Activated T-cell treated with anti-CD3 and anti-CD28 coated beads, Interleukin-2, amount 50 U/mL, for 48 hours (primary cell): ENCODE measurements at places on chromosomes 4 and X.

- DNase-seq = no peak
These were observed 110.3 kb downstream of the MTNR1A start for GRCh38 chr4:186445040-186445439.

DNA sequence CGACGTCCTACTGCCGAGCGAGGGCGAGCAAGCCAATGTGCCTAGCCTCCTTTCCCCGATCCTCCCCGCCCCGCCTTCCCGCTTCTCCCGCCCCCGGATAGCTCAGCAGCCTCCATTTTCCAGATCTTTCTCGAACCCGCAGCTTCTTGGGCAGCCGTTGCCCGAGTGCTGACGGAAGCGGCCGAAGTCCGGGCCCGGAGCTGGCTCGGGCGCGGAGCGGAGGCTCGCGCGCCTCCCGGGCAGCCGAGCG, 172 bp upstream of the HSPA4L start:
- DNase-seq = no peak

- DNase-seq = no peak
These were observed 77.6 kb downstream of the ARHGAP6 start for GRCh38 chrX:11588097-11588496.

- DNase-seq = no peak
These were observed 219.0 kb upstream of the EMCN start for GRCh38 chr4:100736641-100737451.

GRCh38 chr4:105014635-105015034, 132.0 kb upstream of the TET2 start:
- no peak for DNase-seq

GRCh38 chr4:11900359-11900758, 471.7 kb upstream of the HS3ST1 start:
- DNase-seq = no peak

DNA sequence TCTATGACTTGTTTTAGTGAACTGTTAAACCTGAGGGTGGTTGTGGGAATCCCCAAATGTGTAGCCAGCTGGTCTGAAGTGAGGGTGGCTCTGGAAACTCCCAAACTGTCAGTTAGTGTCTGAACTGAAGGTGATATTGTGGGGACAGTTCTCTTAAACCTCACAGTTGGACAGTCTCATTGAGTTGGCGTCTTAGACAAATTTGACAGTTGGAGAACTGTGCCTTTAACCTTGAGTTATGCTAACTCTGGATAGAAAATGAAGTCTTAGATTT, 20.7 kb upstream of the CTSO start:
- DNase-seq = no peak

GRCh38 chr4:79199743-79200142, 126.1 kb downstream of the NAA11 start:
- DNase-seq = no peak

DNA sequence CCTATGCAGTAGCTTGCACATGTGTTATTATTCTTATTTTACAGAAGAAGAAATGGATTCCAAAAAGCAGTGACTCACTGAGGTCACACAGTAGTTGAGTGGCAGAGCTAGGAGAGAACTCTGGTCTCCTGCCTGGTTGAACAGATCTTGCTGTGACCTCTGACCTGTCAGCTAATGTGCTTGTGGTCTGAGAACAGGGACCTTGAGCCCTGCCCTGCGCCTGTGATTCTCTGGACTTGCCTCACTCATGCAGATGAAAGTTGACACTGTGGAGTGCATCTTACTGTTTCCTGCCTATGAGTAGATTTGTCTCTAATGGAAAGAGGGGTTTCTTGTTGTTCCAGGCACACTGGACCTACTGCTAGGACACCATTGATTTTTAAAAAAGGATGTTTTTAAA, 32.3 kb downstream of the ETNPPL start:
- no peak for DNase-seq

GRCh38 chr4:37908488-37909331, 17.8 kb downstream of the TBC1D1 start:
- DNase-seq = no peak

DNA sequence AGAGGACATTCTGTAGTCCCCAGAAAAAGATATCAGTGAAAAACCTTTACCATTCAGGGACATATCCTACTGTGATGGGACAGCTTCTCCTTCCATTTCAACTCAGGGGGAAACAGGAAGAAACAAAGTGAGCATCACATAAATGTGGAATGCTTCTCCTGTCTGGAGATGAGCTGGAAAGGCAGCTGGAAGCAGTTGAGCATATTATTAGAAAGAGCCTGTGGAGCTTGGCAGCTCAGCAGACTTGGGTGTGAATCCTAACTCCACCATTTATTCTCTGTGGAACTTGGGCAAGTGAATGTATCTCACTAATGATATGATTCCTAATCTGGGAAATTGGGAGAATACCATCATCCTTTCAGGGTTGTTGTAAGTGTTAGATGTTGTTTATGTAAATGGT, 232.1 kb upstream of the F9 start:
- no peak for DNase-seq

GRCh38 chrX:74451450-74452198, 30.3 kb downstream of the SLC16A2 start:
- DNase-seq = peak; percentile 22

- no peak for DNase-seq
These were observed 67.0 kb downstream of the AASDH start for GRCh38 chr4:56320293-56320692.

DNA sequence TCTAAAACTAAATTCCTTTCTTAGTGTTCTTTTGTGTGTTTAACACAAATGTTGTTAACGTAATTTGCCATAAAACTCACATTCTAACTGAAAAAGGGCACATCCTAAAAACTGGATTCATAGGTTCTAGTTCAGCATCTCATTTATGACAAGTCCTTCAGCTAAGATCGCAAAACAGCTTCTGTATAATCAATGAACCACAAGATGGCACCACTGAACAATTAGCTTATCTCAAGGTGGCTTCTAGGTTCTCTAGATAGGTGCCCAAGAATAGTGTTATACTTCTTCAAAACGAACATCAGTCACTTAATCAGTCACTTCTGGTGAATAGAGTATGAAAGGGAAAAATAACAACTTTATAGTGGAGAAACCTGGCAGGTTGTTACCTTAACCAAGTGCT, 54.3 kb downstream of the NRK start:
- DNase-seq = no peak

GRCh38 chr4:98518559-98519267, 139.7 kb downstream of the TSPAN5 start:
- no peak for DNase-seq

DNA sequence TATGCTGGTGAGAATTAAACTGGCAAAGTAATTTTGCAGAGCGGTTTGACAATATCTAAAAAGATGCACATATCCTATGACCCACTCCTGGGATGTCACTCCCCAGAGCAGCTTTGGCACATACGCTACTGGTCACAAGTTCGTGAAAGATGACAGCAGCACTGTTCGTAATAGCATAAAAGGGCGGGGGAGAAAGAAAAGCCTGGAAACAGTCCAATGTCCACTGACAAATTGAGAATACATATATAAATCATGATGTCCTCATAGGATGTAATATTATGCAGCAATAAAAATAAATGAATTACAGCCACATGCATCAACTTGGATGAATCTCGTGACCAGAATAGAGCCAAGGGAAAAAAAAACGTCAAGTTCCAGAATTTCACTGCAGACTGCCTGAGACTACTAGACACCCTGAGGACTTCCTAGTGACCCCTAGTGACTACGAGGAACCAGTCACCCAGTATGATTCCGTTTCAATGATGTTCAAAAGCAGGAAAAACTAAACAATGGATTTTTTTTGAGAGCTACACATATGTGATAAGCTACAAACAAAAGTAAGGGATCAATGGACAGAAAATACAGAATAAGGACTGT, 1.8 kb downstream of the PCSK1N start:
- DNase-seq = no peak

DNA sequence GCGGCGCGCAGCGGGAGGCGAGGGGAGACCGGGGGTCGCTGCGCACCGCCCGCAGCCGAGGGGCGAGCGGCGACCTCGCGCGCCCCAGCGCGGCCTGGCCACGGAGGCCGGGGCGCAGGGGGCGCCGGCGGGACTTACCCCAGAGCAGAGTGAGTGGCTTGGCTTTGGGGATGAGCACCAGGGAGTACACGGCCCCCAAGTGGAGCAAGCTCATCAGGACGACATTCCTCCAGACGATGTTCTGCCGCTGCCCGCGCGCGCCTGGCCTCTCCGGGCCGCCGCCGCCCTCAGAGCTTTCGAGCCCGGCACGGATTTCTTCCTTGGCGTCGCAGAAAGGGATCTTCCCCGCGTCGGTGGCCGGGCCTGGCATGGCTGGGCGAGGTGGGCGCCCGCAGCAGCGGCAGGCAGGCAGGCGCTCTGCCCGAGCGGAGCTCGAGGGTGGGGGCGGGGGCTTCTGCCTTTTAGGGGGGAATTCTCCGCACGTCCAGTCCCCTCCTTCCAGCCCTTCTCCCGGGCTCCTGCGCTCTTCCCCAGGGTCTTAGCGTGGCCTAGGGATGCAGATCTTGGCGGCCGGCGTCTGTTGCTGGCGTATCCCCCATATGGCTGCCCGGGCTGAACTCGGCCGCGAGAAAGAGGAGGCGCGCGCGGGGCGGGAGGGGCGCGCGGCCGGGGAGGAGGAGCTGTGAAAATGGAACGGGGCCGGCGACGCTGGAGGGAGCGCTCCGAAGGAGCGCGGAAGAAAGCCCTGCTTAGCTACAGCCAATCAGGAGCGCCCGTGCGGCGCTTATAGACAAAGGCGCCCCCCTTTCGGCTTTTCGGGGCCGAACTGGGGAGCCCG, at the start of gene SCD5:
Gene SCD5 (minus strand): TSS at position 629 of the 838 bp plus-strand sequence. CDS start 259 bp downstream, at position 370.
- DNase-seq = peak; percentile 72

GRCh38 chr4:78784236-78784865, 8.2 kb downstream of the BMP2K start:
- no peak for DNase-seq

DNA sequence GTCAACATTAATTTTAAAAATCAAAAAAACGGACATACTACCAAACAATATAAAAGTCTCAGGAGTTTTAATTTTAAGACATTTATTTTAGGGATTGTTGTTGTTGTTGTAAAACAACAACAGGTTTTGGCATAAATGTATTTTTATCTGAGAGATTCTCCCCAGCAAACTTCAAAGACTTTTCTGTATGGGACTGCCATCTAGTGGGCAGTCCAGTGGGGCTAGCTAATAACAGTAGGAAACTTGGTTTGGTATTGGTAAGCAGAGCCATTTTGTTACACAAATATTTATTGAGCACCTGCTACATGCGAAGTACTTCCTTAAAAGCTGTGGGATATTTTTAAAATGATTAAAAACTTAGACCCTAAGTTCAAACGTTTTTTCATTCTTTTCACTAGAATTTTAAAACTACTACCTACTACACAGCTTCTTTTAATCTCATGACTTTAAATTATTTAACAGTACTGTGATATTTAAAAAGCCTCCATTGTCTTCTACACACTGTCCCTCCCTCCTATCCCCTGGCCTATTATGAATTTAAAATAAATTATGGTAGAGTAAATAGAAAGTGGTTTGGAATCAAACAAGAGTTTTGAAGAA, 1028.4 kb upstream of the INTU start:
- no peak for DNase-seq

GRCh38 chrX:118495958-118496762, 545 bp downstream of the DOCK11 start:
- DNase-seq = peak; percentile 77

DNA sequence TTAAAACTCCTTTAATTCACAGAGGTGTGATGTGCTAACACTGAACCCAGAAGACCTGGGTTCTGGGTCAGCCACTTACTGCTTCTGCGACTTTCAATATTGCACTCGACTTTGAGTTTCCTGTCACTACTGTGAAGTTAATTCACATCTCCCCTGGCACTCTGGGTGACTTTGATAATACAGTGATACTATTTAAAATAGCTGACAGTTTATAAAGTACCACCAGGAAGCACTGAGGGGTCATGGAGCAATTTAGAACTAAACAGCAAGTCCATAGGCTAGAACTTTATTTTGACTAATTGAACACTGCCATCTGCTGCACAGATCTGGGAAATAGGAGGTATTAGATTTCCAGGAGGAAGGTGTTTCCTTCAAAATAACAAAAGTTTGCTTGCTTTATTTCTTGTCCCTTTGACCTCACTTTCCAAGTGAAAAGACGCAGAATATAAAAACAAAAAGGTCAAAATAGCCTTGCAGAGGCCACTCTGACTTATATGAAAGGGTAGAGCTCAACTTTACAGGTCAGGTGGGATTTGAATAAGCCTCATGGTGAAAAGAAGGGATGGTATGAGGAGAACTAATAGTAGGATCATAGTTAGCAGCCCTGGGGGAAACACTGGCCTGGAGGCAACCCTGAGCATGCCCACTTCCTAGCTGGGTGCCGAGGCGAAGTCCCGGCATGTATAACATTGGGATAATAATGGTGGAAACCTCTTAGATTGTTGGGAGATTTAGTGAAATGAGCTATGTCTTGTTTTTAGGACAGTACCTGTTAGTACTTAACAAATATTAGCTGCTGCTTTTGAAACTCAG, 53.4 kb downstream of the ZNF518B start:
- DNase-seq = no peak

DNA sequence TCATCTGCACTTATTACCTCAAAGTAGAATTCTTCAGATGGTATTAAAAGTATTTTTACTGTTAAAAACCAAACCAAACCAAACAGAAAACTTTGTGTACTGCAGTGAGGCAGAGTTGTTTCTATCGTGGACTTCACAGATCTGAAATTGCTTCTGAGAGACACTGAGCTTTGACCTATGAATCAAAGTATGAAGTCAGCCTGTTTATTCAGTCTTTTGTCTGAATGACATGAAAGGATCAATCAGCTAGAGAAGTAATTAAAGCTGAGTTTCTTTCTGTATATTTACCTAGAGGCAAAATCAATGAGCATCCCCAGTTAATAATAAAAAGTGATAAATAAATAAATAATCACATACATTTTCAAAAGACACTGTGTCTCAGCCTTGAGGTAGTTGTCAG, 2121.0 kb downstream of the PCDH7 start:
- no peak for DNase-seq

- DNase-seq = no peak
These were observed 151.0 kb upstream of the PSAPL1 start for GRCh38 chr4:7585768-7586167.

GRCh38 chr4:70651864-70652506, 14.3 kb downstream of the JCHAIN start:
- DNase-seq = no peak

DNA sequence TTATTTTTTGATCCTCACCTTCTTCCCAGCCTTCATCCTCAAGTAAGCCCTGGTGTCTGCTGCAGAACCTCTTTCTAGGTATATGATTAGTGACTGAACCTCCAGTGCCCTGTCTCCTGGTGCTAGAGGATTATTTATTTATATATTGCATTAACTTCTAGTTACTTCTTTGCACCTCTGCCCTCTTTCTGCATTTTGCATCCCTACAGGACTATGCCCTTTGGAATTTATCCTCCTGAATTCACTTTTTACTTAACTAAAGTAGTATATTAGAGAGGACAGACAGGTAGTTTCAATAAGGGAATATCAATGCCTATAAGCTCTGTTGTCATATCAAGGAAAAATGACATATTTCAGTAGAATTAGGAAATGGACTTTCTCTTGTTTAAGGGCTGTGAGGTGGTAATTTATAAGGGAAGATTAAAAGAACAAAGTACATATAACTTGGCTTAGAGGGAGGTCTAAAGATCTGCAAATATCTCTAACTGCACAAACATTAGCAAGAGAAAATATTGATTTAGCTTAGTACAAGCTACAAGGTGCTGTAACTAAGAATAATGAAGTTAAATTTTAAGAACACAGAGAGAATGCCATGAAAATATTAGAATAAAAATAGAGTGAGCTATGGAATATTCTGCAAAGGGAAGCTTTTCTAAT, 181.7 kb downstream of the TEX13A start:
- no peak for DNase-seq
